ENCODE measurements at places on chromosomes 12 and 14. TPM values are rescaled to one million over a fixed set of nuclear protein-coding genes. Genes with fewer than 3 reads are reported as not detected.
A peak's percentile ranks its signal among the peaks of the same experiment; 100 is the strongest.

DNA sequence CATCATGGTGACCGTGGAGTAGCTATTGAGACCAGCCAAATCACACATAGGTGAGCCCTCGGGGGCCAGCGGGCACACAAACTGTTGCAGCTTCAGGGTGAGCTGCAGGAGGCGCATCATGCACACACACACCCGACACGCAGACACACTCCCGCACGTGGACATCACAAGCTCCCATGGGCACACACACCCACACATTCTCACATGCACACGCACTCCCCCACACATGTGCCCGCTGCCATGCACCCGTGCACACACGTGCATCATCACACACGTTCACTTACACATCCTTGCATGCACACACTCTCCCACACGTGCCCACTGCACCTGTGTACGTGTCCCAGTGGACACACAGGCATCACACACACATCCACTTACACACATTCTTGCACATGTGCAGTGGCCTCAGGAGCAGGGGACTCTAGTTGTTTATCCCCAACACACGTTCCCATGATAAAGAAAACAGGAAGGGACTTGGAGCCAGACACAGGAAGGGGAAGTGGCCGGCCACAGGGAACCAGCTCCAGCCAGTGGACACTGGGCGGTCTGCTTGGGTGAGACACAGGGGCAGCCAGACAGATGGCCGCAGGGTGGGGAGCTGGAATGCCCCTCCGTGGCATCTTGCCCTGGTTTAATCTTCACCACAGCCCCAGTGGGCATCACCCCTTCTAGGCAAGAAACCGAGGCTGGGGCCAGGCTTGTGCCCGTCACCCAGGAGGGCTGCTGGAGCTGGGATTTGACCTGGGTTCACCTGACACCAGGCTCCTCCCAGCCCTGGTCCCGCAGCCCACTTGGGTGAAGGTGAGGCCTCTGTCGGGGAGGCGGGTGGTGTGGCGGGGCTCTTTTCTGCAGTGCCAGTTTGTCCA is 49.7 kb downstream of the CYP46A1 start:
- no peak for ATAC-seq

GRCh38 chr14:29236848-29237247 is 470.3 kb downstream of the FOXG1 start:
- no peak for ATAC-seq

- no peak for ATAC-seq
These were observed 64.0 kb upstream of the LTA4H start for GRCh38 chr12:96099421-96099820.

Gene TRHDE
- 0.08 TPM for total RNA-seq

GRCh38 chr12:75568801-75569200 is 57.4 kb upstream of the KRR1 start:
- ATAC-seq = no peak

Gene KIAA0586
- 11.9 TPM for total RNA-seq

- ATAC-seq = no peak
These were observed 40.7 kb downstream of the TMTC1 start for GRCh38 chr12:29743077-29743476.

DNA sequence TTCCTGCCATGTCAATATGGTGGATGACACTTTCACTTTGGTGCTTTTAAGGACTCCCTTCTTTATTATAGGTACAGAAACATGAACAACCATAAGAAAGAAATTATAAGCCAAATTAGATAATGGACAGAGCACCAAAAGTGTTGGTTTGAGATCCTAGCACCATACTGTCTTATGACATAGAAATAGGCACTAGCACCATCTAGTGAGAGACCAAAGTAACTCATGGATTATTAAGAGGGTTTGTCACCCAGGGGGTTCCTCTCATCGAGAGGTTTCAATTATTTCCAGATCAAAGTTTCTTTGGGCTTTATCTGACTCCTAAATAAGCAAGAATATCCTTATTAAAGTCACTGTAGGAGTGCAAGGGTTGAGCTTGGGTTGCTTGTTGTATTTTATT is 153.0 kb upstream of the DIO2 start:
- ATAC-seq = peak; percentile 46

Gene COQ5
- total RNA-seq = 23.2 TPM

DNA sequence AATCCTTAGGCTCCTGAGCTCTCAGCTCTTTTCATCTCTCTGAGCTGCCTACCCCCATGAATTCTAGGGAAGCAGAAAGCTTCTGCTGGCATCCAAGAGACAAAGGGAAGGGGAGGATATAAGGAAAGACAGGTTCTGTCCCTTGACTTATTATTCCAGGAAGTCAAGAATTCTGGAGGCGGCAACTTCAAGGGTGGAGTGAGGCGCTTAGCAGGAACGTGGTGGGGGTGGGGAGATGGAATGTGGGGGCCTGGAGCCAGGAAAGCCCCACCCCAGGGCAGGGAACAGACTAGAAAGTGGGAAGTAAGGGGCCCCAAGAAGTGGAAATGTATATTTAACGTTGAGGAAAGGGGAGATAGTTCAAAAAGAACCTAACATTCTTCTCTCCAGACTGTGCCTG is 1.4 kb downstream of the CALCOCO1 start:
- ATAC-seq = no peak

DNA sequence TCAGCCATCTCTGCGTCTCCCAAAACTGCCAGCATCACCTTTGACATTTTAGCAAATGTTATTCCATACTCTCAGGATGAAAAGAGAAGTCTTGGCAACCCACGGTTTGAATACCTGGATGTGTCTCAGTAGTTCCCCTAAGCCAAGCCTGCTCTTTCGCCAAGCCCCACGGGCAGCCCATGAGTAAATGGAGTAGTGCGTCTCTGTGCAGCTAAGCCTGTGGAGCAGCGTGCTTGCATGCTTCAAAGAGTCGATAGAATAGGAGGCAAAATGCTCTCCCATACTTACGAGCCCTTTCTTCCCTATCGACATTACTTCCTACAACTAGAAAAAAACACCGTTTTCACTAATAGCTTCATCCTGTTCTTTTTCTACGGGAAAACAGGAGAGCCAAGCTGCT is 634.5 kb upstream of the TMEM132C start:
- ATAC-seq = no peak

GRCh38 chr12:70068743-70069142 is 174.5 kb upstream of the CNOT2 start:
- ATAC-seq = no peak
